ENCODE measurements at places on chromosomes 12 and 14.

- DNase-seq, result no peak
Measured at GRCh38 chr12:128353301-128353700, 86.3 kb downstream of the TMEM132C start.

DNA sequence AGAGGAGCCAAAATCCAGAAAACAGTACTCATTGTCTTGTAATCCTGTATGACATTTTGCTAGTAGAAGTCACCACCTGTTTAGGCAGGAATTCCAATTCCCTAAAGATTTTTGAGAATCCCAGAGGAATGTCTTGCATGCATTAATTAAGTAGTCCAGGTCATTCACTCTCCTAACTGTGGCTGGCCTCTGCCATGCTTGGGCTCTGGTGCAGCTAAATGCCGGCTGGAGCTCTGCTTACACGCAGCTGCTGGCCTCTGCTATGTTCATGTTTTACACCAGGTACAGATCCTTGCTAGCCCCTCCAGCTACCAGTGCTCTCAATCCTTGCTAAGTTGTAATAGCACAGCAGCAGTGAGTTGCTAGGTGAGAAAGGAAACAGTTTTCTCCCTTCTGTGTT is 16.3 kb upstream of the HIF1A start:
- DNase-seq, result no peak

DNA sequence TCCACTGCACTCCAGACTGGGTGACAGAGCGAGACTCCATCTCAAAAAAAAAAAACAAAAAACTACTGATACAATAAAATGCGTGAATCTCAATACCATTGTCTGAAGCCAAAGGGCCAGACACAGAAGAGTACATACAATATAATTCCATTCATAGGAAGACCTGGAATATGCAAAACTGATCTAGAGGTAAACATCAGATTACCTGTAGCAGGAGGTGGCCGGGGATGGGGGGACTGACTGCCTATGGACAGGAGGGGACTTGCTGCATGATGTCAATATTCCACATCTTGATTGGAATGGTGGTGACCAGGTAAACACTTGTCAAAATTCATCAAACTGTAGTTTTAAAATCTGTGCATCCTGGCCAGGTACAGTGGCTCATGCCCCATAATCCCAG is 12.5 kb upstream of the FIGNL2 start:
- DNase-seq, result no peak

DNA sequence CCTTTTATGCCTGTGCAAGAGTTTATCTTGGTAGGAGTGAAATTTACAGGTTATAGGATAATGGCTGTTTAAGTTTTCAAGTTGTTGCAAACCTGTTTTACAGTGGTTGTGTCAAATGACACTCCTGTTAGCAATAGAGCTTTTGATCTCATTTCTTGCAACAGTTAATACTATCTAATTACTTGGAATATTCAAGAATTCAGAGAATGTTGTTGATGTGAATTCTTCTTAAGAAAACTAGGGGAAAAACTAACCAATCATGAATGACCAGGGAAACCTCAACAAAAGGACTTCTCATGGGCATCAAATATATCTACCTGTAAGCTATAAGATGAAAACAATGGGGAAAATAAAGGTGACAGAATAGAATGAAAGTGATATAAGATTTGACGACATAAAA is 85.0 kb downstream of the IPO8 start:
- no peak for DNase-seq

DNA sequence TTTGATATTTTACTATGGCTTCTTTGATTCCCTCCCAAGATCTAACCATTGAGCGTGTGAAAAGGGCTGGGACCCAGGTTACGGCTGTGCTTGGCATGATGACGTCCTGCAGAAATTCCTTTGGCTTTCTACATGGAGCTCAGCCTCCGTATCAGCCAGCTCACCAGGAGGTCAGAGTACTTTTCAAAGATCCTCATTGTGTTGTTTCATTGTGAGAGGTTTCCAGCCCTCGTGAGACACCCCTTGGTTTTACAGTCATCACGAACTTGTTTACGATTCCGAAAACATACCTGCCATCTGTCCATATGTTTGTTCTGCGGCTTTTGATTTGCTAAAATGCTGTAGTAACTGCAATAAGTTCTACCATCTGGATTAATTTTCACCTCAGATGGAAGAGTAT is 453.1 kb downstream of the TMEM121 start:
- DNase-seq, result no peak

DNA sequence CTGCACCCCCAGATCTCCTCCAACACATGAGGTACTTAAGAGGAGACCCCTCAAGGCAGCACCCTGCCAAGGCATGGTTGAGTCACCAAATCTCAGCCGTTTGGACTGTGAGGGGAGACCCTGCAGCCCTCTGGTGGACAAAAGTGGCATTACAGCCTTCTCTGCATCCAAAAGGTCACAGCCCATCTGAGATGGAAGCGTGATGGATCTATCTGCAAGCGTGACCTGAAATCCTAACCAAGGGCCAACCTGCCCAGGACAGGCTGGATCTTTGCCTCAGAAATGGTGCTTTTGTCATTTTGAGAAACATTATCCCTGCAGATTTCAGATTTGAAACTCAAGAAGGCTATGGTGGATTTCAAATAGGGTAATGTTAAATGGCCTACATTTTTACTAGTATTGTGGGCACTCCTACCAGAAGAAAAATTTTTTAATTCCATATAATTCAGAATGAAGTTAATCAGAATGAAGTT is 23.7 kb upstream of the DHRS4 start:
- peak; percentile 74 for DNase-seq

GRCh38 chr12:82383930-82384552 is 25.7 kb downstream of the METTL25 start:
- DNase-seq, result no peak

- no peak for DNase-seq
Measured at GRCh38 chr14:37539992-37540391, 55.1 kb downstream of the FOXA1 start.

GRCh38 chr12:115840159-115840558 is 437.3 kb downstream of the MED13L start:
- DNase-seq, result no peak

DNA sequence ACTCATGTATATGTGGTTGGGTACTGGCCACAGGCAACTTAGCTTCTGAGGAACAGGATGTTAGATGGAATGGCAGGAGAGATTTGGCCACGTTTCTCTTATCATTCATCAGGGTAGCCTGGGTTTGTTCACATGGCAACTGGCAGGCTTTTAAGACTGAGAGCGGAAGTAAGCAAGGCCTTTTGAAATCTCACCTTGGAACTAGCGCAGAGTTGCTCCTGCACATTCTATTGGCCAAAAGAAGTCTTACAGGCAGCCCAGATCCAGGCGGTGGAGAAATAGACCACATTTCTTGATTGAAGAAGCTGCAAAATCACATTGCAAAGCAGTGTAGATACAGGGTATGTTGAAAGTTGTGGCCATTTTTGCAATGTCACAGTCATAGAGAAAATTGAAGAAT is 3.7 kb downstream of the CLEC4A start:
- DNase-seq, result no peak

DNA sequence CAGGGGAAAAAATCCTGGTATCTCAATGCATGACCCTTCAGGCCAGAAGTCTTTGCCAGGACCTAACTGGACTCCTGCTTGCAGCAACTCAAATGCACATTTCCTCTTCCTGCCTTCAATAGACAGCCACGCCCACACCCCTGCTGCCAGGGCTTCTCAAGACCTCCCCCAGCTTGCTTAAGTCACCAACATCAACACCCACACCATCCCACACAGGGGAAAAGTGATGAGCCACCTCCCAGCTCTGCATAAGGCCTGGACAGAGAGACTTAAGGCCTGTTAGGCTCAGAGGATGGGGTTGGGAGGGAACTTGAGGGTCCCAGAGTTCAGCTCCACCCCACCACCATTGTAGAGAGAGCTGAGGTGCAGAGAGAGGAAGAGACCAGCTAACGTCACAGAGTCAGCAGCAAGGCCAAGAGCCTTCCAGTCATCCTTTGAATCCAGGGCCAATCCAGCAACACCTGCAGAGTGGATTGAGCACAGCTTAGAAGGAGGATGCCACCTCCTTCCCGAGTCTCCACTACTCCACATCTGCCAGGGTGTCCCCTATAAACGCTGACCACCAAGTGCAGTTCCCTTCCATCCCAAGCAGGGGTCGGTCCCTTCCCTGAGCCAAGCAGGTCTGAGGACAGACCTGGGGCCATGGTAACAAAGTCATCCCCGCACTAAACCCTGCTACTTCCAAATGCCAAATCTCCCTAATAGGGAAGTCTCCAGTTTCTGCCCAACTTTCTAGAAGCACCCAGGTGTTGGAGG is 50.0 kb downstream of the KDM2B start:
- peak; percentile 39 for DNase-seq

DNA sequence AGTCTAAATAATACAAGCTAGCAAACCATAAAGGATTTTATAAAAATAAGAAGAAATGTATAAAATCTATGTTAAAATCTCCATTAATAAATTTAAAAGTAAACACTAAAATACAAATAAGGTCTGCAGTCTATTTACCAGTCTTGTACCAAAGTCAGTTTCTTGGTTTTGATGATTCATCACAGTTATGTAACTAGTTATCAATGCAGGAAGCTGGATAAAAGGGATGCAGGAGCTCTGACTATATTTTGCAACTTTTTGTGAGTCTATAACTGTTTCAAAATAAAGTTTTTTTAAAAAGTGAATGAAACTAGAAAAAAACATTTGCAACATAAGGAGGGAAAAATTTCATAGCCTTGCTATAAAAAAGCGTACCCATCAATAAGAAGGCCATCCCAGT is 151.5 kb downstream of the DERA start:
- DNase-seq, result no peak

DNA sequence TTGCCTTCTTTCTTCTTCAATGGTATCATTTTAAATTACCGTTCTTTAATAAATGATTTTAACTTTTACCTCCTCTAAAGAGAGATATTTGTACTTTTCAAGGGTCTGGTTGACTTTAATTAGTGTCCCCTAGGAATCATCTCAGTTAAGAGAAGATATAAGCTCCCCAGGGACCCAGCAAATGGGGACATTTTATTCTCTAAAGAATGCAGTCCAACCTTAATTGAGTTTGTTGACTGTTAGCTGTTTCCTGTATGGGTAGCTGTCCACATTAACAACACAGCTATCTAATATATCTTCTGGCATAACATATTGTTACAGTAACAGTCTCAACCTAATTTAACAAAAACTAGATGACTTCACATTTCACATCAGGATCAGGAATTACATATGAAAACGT is 241.6 kb upstream of the NPAS3 start:
- no peak for DNase-seq

GRCh38 chr14:25461780-25462179 is 411.8 kb upstream of the STXBP6 start:
- DNase-seq, result no peak

- no peak for DNase-seq
Measured at GRCh38 chr12:71392521-71393145, 47.0 kb upstream of the LGR5 start.

DNA sequence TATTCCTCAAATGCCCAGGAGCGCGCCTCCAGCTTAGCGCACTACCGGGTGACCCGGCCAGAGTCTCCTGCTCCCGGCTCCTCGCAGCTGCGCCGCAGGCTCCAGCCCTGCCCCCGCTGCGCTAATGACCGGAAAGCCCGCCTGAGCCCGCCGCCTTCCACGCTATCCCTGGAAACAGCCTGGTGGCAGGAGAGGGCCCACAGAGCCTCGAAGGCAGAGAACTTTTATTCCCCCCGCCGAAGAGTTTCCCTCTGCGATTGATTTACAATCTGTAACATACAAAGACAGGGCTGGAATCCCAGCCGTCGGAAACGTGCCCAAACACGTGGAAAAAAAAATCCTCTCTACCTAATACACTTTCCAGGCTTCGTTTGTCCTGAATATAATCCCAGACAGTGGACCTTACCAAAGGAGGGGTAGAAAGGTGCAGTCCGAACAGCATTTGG is 1.5 kb downstream of the COL2A1 start:
- no peak for DNase-seq

DNA sequence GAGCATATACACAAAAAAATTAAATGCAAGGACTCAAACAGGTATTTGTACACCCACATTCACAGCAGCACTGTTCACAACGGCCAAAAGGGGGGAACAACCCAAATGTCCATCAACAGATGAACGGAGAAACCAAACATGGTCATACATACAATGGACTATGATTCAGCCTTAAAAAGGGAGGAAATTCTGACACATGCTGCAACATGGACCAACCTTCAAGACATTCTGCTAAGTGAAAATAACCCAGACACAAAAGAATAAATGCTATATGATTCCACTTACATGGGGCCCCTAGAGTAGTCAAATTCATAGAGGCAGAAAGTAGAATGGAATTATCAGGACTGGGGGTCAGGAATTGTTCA is 29.5 kb downstream of the ACTN1 start:
- no peak for DNase-seq

GRCh38 chr12:28583701-28584261 is 393.5 kb downstream of the CCDC91 start:
- DNase-seq, result no peak

DNA sequence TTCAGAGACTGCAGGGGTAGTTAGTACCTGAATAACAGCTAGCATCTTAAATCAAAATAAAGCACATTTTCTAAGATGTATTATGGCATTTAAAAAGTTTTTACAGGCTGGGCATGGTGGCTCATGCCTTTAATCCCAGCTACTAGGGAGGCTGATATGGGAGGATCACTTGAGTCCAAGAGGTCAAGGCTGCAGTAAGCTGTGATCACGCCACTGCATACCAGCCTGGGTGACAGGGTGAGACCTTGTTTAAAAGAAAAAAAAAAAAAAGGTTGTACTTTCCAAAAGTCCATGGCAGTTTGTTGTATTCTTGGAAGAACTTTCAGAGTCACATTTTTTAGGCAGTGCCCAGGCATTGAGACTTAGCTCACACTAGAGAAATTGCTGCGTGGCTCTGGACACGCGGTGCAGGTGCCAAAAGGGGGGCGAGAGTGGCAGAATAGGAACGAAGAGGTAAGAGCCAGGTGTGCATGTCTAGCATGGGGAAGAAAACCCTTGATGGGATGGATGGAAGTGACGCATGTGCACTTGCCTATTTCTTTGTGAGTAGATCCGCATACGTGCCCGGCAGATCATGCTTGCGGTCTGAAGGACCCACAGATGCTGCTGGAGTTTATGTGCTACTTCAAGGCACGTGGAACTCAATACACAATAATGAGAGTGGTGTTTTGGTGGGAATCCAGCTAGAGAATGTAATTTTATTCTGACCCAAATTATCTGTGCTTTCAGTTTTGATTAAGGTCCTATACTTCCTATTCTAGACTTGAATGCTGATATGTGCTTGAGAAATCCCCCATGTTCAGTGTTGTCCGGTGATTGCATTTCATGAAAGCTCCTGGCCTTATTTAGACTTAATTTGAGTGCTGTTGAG is 11.9 kb downstream of the ANKRD13A start:
- no peak for DNase-seq

DNA sequence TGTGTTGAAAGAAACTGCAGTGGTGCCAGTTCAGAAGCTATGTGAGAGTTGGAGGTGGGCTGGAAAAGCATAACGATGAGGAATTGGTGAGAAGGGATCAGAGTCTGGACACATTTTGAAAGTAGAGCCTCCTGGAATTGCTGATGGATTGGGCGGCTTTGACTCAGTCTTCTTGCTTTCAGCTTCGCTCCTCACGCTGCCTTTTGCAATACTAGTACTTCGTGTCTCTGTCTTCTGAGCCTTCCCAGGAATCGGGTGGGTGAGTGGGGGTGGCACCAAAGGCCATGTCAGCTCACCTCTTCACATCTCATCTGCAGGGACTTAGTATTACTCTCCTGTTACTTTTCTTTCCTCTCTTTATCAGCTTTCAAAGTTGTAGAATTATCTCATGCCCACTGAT is 101.6 kb upstream of the RFX4 start:
- DNase-seq, result no peak
